Stimulated activated CD4-positive, alpha-beta T cell treated with anti-CD3 and anti-CD28 coated beads, Interleukin-4, amount 100 ng/mL, for 4 hours (primary cell): ENCODE measurements at places on chromosomes 5 and 9.
A peak's percentile ranks its signal among the peaks of the same experiment; 100 is the strongest.

- no peak for DNase-seq
These were observed 626.9 kb upstream of the PTGER4 start for GRCh38 chr5:40052808-40053207.

DNA sequence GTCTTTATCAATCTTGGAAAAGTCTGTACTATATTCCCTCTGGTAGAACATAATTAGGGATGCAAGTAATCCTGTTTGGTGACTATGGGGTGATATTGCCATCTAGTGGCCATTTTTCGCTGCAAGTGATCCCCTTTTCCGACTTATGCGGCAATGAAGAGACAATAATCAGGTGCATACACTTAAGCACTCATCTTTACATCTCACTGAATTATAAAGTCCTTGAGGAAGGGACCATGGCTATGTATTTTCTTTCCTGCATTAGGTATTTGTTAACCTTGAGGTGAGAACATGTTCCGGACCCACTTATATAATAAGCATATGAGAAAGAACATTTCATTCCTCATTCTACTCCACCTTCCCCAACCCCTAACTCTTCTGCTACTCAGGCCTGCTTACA is 19.6 kb upstream of the LIX1 start:
- DNase-seq, result peak; percentile 16

DNA sequence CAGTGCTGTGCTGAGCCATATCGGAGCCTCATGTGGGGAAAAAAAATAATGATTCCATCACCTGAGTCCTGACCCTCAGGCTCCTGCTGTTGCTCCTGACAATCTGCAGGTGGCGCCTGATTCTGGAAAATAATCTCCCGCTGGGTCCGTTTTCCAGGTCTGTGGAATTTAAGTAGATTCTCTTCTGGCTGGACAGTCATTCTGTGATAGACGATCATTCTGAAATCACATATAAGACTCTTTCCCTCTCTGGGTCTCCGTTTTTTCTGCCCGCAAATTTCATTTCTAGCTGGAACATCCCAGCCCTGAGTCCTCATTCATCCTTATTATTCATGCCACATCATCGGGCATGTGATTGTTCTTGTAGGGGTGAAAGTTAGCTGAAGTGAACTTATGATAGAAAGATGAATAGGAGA is 22.1 kb upstream of the STXBP1 start:
- DNase-seq, result no peak

GRCh38 chr9:97993000-97993399 is 9.9 kb downstream of the ANP32B start:
- DNase-seq, result no peak

- DNase-seq, result peak; percentile 19
These were observed 4.4 kb downstream of the CRB2 start for GRCh38 chr9:123360161-123361085.

DNA sequence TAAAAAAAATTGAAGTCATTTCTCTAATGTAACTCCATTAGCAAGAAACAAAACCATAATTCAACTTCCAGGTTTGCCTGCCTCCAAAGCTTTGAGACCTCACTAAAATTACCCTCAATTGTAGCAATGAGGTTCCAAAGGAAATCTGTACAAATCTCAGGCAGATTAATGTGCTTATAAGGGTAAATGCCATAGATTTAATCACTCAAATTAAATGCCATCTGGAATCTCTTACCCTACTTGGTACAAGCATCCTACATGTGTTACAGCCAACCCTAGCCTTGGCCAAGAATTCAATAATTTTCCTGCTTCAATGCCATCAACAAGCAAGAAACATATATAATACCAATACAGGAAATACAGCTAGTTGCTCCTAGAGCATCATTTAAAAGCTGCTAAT is 452.8 kb downstream of the RAB3C start:
- no peak for DNase-seq

- no peak for DNase-seq
These were observed 233.2 kb upstream of the RFX3 start for GRCh38 chr9:3758816-3759576.

DNA sequence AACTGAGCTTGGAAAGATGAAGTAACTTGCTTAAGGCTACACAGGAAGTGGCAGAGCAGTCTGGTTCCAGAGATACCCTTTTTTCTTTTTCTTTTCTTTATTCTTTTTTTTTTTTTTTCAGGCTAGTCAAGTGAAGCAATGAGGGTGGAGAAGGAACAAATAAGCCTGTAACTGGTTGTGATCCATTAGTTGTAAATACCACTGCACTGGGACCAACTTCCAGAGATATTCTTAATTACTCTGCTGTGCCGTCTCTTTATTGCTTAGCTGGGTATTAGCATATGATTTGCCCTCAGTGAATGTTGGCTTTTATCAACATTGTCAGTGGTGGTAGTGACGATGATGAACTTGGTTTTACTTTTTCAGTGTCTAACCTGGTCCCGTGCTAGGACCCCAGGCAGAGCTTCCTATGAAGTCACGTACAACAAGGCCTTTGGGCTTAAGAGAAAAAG is 26.7 kb downstream of the LNPEP start:
- DNase-seq, result no peak

DNA sequence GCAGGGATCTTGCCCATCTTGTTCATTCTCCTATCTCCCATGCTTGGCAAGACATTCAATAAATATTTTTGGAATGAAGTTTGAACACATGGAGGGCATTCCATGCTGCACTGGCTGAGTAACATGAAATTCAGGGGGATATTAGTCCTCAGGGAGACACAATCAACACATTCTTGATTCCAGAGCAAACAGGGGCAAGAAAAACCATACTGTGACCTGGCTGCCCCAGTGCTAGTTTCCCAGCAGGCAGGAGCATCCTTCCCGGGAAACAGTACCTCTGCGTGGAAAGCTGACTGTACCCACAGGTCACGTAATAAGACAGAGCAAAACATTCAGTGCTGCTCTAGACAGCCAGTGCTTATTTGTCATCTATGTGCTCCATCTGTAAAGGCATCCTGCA is 66.3 kb upstream of the SPOCK1 start:
- no peak for DNase-seq

DNA sequence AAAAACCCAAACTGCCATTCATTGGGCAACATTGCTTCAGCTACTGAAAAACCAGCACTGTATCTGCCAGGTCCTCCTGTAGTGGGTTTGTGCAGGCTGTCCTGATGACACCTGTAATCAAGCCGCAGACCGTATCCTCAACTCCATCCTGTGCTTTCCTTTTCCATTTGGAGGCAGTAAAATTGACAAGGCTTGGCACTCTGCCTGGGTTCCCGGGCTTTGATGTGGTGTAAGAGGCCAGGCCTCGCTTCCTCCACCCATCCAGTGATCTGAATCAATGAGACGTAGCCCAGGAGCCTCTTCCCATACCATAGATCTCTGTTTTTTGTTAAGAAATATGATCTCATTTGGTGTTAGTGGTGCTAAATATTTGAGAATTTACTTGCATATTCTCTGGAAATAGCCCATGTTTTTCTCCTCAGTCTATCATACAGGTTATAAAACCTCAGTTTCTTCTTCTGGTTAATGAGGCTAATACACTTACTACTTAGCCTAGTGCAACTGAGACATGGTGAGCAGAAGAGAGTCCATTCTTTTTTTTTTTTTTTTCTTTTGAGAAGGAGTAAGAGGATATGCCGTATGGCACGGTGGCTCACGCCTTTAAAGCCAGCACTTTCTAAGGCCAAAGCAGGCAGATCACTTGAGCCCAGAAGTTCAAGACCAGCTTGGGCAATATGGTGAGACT is 34.8 kb downstream of the LSM11 start:
- no peak for DNase-seq

- no peak for DNase-seq
These were observed 20.5 kb upstream of the NDST1 start for GRCh38 chr5:150487199-150488061.

- DNase-seq, result no peak
These were observed 332.4 kb upstream of the DAB2 start for GRCh38 chr5:39757131-39757530.
